Nephron progenitor cell (in vitro differentiated cells): ENCODE measurements at places on chromosomes 6 and 20.

DNA sequence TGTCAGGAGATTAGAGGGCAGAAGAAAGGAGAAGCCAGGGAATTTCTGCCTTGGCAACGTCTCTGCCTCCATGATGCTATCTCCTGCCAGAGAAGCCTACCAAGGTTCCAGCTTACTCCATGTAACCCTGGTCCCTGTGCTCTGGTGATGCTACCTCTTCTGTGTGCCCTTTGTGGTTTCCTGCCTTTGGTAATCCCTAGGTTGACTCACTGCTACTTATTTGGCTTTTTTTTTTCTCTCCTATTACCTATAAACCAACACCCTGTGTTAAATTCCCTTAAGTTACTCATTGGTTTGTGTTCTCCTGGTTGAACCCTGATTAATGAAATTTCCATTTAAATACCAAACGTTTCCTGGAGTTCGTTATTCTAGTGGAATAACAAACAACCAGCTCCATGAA lies 527.8 kb upstream of the FLRT3 start:
- DNase-seq: no peak

DNA sequence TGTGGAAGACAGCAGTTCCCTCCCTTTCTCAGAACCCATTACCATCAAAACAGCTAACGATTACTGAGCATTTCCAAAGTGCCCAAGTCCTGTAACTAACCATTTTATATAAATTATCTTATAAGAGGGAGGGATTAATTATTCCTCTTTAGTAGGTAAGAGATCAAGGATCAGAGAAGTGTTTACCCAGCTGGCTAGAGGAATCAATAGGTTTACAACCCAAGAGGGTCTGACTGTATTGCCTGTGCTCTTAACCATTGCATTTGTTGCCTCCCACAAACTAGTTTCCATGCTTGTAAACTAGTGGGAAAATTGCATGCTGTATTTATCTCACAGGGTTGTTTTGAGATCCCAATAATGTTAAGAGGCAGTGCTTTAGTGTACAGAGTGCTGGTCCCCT lies 3.7 kb upstream of the DBNDD2 start:
- no peak for DNase-seq

GRCh38 chr6:148616841-148617240 lies 130.0 kb upstream of the UST start:
- no peak for DNase-seq

GRCh38 chr6:70150521-70150920 lies 152.4 kb downstream of the COL9A1 start:
- DNase-seq: no peak

DNA sequence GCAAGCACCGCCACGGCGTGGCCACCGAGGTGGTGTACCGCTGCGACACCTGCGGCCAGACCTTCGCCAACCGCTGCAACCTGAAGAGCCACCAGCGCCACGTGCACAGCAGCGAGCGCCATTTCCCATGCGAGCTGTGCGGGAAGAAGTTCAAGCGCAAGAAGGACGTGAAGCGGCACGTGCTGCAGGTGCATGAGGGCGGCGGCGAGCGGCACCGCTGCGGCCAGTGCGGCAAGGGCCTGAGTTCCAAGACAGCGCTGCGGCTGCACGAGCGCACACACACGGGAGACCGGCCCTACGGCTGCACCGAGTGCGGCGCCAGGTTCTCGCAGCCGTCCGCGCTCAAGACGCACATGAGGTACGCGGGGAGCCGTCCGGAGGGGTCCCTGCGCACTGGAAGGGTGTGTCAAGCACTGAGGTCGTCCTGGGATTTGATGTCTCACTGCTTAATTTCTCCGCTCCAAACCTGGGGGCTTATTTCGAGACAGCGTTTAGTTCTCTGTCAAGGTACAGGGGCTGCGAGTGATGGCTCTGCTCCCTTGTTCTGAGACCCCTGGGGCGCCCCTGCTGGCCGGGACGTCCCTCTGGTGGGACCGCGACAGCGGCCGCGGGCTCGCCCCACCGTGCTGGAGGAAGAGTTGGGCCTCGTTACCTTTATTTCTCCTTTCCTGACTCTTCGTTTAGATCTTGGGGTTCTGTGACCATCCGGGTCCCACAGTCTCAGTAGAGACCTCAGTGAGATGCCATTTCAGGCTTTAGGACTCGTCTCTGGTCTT lies 3.6 kb downstream of the GZF1 start:
- no peak for DNase-seq

- DNase-seq: no peak
These were observed 19.9 kb downstream of the SPINT3 start for GRCh38 chr20:45495501-45495941.

DNA sequence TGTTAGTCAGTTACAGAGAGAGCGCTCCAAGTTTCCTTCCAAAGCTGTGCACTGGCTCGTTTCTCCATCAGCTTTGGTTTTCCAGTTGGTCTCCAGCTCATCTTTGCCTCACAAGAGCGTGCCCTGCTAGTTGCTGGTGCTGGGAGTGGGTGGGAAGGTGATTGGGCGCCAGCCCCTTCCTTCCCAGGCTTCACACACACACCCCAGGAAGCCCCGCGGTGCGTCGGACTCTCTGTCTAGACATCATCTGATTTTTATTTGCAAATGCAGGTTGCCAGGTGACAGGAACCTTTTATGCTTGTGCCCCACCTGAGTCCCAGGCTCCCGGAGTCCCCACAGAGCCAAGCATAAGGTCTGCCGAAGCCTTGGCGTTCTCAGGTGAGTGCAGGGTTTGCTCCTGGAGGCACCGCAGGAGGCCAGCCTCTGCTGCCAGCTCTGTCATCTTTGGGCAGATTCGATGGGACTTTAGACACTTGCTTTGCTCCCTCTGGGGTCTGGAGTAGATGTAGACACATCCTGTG lies 7.1 kb downstream of the IRF4 start:
- DNase-seq: no peak

GRCh38 chr6:157559201-157559756 lies 178.3 kb downstream of the ZDHHC14 start:
- no peak for DNase-seq

- DNase-seq: no peak
These were observed 307.1 kb upstream of the FLRT3 start for GRCh38 chr20:14644306-14645097.

- no peak for DNase-seq
These were observed 187.2 kb downstream of the FOXC1 start for GRCh38 chr6:1796706-1797529.

DNA sequence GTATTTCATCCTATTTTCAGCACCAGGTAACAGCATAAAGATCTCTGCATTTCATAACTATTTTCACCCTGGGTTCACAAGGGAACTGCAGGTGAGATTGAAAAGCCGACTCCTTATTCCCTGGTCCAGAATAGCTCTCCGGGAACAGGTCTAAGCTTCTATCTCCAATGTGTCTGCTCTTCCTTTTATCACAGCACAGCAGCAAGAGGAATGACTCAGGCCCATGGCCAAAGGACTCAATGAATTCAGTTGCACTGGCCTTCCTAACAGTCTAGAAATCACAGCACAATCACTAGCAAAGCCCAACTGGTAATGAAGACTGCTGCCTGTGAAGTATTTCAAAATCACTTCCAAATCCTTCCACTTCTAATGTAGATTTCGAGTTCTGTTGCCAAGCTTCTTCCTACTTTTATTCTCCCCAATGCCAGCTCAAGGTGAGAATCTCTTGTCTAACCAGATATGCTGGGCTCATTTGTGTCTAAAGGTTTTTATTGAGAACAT lies 30.7 kb downstream of the HMGN3 start:
- no peak for DNase-seq

DNA sequence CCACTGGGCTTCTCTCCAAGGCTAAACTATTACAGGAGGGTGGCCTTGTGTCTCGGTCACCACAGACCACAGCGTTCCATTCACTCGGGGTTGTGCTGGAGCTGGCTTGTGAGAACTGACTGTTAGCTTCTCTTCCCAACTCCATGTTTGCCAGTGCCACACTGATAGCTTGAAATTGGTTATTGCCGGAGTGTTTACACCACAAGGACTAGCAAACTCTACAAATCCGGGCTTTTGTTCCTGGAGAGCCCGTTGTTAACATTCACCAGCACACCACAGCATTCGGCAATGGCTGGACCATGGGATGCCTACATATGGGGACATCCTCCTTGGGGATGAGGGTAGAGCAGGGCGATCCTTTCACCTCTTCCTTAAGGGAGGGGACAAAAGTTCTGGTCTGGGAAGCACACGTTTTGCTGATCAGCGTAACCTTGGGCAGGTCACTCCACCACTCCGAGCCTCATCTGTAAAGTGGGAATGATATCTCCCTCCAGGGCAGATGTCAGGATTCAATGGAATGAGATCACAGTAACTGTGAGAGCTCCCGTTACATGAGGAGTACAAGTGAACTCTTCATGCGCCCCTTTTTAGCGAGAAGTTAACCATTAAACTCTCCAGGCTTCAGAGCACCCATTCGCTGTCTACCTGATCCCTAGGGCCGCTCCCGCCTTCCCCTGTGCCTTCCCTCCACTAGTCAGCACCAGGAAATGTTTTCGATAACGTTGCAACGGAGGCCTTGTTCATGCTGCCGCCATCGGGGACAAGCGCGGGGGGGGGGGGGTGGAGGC lies 41.7 kb upstream of the TTPAL start:
- no peak for DNase-seq

DNA sequence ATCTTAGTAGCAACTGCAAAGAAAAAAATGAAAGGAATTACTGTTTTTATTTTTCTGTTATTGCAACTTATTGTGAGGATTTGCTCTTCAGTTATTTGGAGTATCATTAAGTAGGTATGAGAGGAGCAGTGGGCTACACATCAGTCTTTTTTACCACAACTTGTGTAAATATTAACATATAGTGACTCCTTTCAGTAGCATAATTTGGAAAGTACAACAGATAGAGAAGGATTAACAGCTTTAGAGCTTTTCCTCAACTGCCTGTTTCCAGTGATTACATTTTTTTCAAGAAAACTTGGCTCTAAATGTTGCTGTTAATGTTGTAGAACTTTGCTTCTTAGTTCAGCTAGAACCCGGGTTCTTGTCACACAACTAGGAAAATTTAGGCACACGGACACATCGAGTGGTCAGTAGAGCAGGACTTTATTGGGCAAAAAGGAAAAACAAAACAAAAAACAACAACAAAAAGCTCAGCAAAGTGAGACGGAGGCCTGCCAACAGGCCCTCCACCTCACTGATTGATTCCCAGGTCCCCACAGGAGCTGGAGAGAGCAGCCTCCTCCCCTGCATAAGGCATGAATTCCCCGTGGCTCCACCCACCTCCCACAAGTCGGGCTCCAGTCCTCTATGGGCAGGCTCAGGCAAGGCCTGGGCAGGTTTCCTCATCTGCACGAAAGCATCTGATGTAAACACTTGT lies 75.1 kb downstream of the ADGRG6 start:
- peak; percentile 33 for DNase-seq

GRCh38 chr20:50834599-50835005 lies 39.7 kb downstream of the BCAS4 start:
- DNase-seq: no peak
